OCI-M1 (cell line): ENCODE measurements at places on chromosomes 4 and X.

GRCh38 chr4:158906073-158906472 is 137.2 kb downstream of the FNIP2 start:
- DNase-seq: no peak

- DNase-seq: no peak
Observed at GRCh38 chrX:33923262-33923661, 208.9 kb downstream of the FAM47A start.

DNA sequence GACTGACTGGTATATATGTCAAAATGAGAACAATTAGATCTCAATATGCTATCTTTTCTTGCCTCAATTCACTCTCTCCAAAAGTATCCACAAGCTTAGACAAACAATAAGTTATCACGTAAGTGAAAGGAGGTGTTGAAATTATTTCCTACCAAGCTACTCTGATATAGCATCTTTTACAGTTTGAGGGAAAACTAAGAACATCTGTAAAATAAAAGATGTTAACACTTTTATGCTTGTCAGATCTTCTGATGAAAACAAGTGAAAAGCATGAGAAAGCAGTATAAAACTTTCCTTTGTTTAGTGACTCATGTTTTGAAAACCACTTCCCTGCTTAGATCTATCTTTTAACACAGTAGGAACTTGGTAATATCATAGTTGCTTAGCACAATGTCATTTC is 8.4 kb upstream of the MAB21L2 start:
- DNase-seq: peak; percentile 78

DNA sequence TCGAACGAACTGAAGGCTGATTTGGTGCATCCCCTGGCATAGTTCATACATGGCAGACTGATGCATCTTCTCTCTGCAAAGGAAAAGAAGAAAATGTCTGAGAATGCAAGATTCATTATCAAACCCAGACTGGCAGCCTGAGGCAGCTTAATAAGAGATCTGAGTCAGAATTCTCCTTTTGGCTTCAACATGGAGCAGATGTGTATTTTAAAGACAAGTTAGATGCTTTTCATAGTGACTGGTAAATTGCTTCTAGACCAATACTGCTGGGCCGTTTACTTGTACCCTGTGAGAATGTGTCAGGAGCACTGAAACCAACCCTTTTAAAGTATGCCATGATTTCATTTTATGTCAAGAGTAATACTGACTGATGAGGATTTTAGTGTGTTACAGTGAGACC is 322.0 kb downstream of the NR3C2 start:
- no peak for DNase-seq

GRCh38 chr4:14790494-14790893 is 211.8 kb upstream of the CPEB2 start:
- DNase-seq: no peak

GRCh38 chr4:42144028-42144427 is 8.4 kb downstream of the BEND4 start:
- no peak for DNase-seq

- DNase-seq: peak; percentile 19
Observed at GRCh38 chrX:82676386-82676785, 831.7 kb upstream of the POU3F4 start.

GRCh38 chrX:63747331-63747730 is 37.7 kb downstream of the ARHGEF9 start:
- no peak for DNase-seq

DNA sequence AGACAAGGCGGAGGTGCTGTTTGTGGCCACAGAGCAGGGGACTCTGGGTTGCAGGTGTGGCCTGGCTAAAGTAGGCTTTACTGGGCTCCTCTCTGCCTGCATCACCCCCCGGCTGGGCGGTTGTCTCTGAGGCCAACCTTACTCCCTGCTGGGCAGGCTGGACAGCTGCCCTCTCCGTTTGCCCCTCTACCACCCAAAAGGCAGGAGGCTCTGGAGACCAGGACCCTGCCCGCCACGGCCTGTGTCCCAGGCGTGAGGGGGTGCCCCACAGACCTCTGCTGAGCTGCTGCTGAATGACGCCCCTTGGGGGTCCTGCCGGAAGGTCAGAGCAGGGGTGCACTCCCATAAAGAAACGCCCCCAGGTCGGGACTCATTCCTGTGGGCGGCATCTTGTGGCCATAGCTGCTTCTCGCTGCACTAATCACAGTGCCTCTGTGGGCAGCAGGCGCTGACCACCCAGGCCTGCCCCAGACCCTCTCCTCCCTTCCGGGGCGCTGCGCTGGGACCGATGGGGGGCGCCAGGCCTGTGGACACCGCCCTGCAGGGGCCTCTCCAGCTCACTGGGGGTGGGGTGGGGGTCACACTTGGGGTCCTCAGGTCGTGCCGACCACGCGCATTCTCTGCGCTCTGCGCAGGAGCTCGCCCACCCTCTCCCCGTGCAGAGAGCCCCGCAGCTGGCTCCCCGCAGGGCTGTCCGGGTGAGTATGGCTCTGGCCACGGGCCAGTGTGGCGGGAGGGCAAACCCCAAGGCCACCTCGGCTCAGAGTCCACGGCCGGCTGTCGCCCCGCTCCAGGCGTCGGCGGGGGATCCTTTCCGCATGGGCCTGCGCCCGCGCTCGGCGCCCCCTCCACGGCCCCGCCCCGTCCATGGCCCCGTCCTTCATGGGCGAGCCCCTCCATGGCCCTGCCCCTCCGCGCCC is 920 bp downstream of the HTT-AS start:
- no peak for DNase-seq

- DNase-seq: no peak
Observed at GRCh38 chr4:113332701-113333100, 283.2 kb downstream of the ANK2 start.

GRCh38 chrX:57929373-57929772 is 19.1 kb upstream of the ZXDA start:
- DNase-seq: peak; percentile 62

GRCh38 chr4:46648088-46648744 is 258.3 kb upstream of the GABRA2 start:
- peak; percentile 43 for DNase-seq

DNA sequence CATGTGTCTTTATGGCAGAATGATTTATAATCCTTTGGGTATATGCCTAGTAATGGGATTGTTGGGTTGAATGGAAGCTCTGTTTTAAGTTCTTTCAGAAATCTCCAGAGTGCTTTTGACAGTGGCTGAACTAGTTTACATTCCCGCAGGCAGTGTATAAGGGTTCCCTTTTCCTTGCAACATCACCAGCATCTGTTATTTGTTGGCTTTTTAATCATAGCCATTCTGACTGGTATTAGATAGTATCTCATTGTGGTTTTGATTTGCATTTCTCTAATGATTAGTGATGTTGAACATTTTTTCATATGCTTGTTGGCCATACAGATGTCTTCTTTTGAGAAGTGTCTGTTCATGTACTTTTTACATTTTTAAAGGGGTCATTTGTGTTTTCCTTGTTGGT is 129.8 kb downstream of the TBCK start:
- no peak for DNase-seq

GRCh38 chr4:47907089-47907646 is 7.2 kb downstream of the NFXL1 start:
- no peak for DNase-seq

- no peak for DNase-seq
Observed at GRCh38 chrX:39541881-39542280, 555.9 kb downstream of the BCOR start.

DNA sequence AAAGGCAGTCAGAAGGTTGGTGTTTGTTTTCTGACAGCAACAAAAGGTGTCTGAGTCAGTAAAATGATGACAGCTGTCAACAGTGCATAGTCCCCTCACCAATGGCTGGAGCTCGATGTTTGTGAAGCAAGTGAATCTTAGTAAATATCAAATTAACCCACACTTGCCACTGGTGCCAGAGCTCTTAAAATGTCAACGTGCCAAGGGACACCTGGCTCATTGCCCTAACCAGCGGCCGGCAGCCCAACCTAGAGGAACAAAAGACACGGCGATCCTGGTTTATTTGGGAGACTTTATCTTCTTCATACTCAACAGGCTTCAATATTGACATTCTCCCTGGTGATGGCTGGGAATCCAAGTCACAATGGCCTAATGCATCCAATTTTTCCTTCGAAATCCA is 143.4 kb downstream of the CPEB2 start:
- DNase-seq: no peak

GRCh38 chr4:103307453-103308247 is 109.5 kb upstream of the CENPE start:
- DNase-seq: no peak

- no peak for DNase-seq
Observed at GRCh38 chr4:124055896-124056295, 656.6 kb downstream of the ANKRD50 start.

- no peak for DNase-seq
Observed at GRCh38 chrX:131741103-131741581, 197.3 kb downstream of the OR13H1 start.

DNA sequence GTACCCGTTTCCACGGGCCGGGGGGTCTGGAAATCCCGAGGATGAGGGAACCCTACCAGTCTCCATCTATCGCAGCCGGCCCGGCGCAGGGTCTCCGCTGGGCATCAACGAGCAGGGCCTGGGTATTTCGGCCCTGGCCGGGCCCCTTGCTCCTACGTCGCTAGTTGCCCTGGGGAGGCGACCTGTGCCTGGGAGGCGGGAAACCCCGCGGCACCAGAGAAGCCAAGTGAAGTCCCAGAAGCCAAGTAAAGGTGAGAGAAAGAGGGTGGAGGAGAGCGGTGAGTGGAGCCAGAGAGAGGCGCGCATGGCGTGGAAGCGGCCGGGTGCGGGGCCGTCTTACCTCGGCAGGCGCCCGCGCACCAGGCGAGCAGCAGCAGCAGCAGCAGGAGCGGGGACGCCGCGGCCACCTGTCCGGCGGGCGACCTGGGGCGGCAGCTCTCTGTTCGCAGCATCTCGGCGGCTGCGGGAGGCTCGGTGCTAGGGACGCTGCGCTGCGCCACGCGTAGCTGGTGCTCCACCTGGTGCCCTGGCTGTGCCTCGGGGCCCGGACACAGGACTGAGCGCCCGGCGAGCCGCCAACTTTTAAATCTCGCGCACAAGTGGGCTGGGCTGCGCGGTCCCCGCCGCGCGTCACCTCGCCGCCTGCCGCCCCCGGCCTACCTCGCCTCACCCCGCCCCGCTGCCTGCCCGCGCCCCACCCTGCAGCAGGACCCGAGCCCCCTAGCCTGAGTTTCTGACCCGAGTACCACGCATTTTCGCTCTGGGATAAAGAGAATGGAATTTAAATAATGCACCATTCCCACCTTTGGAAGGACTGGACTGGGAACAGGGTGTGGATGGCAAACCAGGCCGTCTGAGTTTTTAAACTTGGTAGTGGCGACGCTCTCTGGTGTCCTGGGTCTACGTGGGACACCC is at the start of gene NMU:
Gene NMU (minus strand): TSS at position 558 of the 915 bp plus-strand sequence. CDS start 106 bp downstream, at position 452.
- DNase-seq: peak; percentile 78

DNA sequence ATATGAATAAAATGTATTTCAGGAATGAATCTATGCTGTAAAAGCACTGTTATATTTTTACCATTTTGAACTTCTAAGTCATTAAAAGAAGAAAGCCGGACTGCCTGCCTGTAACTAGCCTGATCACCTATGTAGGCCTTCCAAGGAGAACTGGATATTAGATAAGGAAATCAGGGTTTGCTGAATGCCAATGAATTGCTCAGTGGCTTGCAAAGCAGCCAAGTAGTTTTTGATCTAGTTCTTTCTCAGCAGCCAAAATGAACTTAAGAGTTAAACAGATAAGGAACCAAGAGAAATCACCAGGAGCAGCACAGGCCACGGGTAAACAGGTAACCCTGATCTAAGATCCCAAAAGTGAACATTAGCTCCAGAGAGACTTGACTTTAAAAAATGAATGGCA is 3.3 kb downstream of the ANXA5 start:
- DNase-seq: no peak

- peak; percentile 59 for DNase-seq
Observed at GRCh38 chrX:13506574-13506973, 62.8 kb upstream of the EGFL6 start.

- DNase-seq: no peak
Observed at GRCh38 chrX:4936315-4936714, 1222.9 kb upstream of the PRKX start.

DNA sequence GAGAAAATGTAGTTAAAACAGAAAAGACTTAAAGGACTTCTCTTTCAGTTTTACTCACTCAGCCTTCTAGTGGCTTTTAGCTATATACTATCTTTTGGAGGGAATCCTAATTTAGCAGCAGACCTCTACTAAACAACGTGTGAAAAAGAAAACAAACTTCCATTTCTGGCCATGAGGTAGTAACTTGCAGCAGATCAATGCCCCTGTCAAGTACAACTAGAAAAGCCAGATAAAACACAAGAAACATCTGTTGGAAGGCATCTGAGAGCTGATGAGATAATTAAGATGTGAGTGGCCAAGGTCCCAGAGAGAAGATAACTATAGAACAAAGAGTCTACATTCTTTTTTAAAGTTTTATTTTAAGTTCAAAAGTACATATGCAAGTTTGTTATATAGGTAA is 101.7 kb downstream of the CORIN start:
- peak; percentile 58 for DNase-seq

DNA sequence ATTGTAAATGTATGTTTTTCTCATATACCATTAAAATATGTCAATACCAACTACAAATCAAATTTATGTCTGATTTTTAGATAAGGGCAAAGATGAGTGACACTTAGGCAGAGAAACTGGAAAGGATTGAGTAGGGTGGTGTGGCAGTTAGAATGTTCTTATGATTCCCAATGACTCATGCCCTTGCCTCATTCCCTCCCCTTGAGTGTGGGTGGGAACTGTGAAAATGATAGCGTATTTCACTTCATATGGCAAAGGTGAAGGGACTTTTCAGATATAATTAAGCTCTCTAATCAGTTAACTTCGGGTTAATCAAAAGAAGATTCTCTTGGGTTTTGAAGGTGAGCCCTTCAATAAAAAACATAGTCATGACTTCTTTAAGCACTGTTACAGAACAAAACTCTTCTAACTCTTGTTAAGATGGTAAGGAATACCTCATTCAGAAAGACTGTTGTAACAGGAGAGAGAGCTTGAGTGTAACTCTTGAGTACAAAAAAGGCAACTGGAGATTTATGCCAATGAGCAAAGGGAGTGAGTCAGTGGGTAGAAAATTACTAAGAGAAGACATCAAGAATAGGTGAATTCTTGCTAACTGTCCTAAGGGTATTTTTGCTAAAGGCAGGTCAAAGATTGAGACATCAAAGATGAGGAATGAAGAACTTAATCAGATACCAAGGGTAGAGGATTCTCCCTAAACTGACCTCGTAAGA is 329.5 kb downstream of the KCTD8 start:
- DNase-seq: no peak

- DNase-seq: peak; percentile 41
Observed at GRCh38 chr4:88985088-88985773, 71.8 kb downstream of the FAM13A start.

DNA sequence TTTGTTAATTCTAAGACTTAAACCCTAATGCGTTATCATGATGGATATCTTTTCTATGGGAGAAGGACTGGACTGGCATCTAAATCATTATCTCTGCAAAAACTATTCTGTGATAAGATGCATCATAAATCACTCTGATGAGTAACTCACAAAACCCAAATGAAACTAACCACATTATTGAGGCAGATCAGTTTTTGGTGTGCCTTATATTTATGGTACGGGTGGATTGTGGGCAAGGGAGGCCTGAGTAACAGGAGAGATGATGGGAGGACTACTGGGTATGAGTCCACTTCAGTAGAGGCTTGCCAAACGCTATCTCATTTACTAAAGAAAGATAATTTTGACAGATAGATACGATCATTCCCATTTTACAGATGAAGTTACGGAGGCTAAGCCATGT is 66.4 kb upstream of the GUCY1A1 start:
- DNase-seq: no peak
